Activated T-helper 2 cell treated with anti-CD3 and anti-CD28 coated beads, Interferon-gamma antibody, Interleukin-2, Interleukin-4, amounts not matched to agents 10 μg/mL and 5 μg/mL and 100 μg/mL, durations not matched to agents 14 hours and 24 hours and 36 hours (primary cell): ENCODE measurements at places on chromosomes 16 and 17.

DNA sequence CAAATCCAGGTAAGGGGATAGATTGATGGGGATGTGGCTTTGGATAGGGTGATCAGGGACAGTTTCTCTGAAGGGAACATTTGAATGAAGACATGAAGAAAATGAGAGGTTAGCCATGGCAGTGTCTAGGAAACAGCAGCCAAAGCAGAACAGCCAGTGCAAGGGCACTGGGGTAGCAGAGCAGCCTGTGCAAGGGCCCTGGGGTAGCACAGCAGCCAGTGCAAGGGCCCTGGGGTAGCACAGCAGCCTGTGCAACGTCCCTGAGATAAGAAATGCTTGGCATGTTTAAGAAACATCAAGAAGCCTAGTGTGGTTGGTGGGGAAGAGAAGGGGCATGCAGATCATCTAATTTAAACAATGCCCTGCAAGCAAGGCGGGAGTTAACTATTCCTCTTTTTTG, 128.5 kb downstream of the IRX5 start:
- DNase-seq = no peak

DNA sequence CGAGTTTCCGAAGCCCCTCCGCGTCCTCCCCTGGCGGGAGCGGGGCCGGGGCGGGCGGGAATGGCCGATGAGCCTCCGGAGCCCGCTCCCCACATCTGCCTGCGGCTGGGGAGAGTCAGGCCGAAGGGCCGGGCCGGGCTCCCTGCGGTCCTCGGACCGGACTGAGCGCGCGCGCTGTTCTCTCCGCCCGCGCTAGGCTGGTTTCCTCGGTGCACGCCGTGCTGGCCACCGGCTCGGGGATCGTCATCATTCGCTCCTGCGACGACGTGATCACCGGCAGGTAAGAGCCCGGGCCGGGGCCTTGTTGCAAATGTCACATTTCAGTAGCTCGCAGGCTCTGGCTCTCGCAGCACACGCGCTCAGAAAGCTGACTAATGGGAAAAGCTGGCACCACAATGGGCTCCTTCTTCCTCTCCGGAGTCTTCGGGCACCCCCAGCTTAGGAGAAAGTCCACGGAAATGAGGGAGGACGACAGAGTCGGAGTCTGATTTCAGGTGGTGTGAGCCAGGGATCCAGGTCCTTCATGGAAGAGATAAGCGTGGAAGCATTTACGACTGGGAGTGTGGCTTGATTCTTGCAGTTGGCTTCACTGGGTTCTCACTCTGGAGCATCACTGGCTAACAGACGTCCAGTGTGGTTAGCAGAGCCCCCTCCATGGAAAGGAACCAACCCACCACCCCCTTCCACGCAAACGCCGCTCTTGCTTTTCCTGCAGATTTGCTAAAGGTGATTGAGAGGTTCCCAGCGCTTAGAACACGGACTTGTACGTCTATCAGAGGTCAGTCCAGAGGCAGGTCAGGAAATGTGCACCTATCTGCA, 715 bp downstream of the TLCD3A start:
- DNase-seq = peak; percentile 24

GRCh38 chr16:379183-379960, 2.4 kb downstream of the PGAP6 start:
- no peak for DNase-seq

GRCh38 chr17:59341922-59342321, 10.5 kb downstream of the YPEL2 start:
- DNase-seq = no peak

- DNase-seq = no peak
These were observed 164.7 kb upstream of the C16orf82 start for GRCh38 chr16:26901983-26902382.
